Hematopoietic multipotent progenitor cell treated with erythropoietin and hydrocortisone succinate and interleukin-3 and kit ligand, for 6 days (in vitro differentiated cells): ENCODE measurements at places on chromosomes 6 and 20.

DNA sequence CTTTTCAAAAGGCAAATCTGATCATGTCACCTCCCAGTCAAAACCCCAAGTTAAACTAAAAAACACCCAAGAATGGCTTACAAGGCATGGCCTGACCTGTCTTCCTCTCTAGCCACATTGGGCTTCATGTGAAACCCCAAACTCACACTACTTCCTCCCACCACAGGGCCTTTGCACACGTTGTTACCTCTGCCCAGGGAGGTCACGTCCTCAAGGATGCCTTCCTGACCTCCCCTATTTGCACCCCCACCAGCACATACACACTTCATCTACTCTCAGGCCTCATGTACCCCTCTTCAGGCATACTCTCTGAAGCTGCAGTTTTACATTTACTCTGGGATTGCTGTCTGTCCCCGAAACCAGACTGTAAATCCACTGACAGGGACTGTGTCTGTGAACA is 6.1 kb downstream of the EZR start:
- no peak for DNase-seq

DNA sequence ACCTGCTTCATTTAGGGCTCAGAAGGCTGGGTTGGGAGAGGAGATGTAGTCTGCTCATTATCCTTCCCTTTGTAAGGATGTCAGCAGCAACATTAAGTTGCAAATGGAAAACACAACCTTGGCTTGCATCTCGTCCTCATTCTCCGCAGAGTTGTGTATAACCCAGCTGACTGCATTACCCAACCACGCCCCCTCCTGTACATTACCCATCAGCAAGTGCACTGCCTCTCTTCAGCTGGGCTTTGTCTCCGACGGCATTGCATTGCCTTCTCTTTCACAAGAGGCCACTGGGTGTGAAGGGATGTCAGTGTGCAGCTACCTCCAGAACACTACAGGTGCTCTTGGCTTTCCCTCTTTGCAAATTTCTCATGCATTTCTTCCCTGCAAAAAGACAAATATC is 128.7 kb upstream of the TSHZ2 start:
- no peak for DNase-seq

- peak; percentile 47 for DNase-seq
Observed at GRCh38 chr6:55023230-55023629, 151.1 kb upstream of the HCRTR2 start.

- DNase-seq, result no peak
Observed at GRCh38 chr20:33704197-33704924, 15.7 kb downstream of the PXMP4 start.

- peak; percentile 55 for DNase-seq
Observed at GRCh38 chr6:44556046-44556445, 168.5 kb downstream of the CDC5L start.

GRCh38 chr6:78999737-79000136 is 78.3 kb downstream of the PHIP start:
- no peak for DNase-seq

DNA sequence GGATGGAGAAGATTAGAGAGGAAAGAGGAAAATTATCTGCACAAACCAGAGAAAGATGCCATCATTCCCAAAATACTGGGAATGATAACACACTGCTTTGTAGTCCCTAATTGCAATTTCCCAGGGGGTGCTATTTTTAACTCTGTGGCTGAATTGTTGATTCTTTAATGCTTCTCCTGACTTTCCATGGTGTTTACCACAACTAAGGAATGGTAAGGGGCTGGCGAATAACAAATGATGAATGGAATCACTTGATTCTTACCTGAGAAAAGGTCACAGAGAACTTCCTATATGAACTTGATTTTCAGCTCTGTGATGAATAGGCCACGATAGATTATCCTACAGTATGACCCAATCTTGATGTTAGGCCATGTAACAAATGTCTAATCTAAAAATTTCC is 22.0 kb upstream of the IGF2R start:
- no peak for DNase-seq

- no peak for DNase-seq
Observed at GRCh38 chr6:134074151-134075055, 22.0 kb upstream of the SLC2A12 start.

- DNase-seq, result no peak
Observed at GRCh38 chr6:7841781-7842468, 68.7 kb downstream of the TXNDC5 start.

DNA sequence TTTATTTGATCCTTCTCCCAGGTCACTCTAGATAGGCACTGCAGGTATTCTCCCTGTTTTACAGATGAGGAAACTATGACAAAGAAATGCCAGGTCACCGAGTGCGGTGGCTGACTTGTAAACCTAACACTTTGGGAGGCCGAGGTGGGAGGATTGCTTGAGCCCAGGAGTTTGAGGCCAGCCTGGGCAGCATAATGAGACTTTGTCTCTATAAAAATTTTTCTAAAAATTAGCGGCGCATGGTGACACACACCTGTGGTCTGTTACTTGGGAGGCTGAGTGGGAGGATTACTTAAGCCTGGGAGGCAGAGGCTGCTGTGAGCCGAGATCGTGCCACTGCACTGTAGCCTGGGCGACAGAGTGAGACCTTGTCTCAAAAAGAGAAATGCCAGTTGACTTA is 5.1 kb downstream of the RALGAPB start:
- no peak for DNase-seq

- DNase-seq, result peak; percentile 60
Observed at GRCh38 chr6:110352563-110353262, 5.4 kb downstream of the METTL24 start.

DNA sequence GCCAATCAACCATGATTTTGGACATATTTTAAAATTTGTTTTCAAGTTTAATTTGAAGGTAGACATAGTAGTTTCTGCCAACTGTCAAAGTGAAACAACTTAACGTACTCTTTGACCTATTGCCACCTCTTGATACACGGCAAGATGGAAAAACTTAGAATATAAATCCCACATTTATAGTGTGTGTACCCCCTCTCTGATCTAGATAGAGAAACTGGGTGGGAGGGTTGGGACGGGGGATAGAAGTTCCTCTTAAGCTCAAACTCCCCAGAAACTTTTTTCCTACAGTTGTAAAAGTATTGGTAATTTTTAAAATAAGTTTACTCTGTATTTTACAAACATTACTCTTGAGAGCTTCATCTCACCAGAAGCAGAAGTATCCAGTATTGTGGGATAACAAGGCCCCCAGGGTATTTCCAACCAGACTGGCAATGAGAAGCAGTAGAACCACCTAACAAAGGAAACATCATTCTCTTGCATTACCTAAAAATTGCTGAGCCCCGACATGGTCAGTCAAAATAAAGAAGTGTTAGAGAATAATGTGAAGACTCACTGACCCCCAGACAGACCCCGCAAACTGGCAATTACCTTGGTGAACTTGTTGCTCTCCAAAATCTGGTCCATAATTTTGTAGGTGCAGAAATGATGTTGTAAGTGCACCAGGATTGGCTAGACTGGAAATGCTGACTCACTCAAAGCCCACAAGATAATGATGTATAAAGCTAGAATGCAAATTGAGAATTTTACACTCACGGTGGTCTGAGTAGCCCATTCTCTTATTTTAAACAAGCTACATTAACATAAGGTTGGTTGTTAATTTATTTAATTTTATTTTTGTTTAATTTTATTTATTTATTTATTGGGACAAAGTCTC is 74.7 kb upstream of the TNFAIP3 start:
- DNase-seq, result no peak
